ENCODE measurements at places on chromosomes 2 and 18.

DNA sequence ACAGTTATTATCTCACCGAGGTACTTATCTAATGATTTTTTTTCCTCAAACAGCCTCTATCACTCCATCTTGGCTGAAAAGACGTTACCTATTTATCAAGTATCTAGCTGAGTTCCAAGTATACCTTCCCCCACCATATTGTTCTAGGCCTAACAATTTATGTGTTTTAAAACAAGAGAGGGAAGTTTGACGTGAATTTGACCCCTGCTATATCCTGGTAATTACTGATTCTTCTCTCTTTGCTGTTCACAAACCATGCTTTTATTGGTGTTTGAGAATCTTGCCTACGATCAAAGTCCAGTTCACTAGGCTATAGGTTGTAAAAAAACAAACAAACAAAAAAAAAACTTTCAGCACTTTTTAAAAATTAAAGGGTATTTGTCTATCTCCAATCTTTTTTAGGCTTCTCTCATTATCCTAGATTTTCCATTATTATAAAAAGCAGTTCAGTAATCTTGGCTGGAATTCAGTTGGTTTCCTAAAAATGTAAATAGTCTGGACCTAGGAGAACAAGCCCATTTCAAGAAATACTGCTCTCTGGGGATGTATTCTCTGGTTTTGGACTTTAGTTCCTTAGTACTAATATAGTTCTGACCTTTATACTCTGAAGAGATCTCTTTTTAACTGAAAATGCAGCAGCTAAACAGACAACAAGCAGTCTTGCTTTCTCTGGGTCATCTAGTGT is 505.4 kb downstream of the CPS1 start:
- no peaks in the 10 kb centered on the region for H3K36me3 ChIP-seq
- no peaks in the 10 kb centered on the region for H3K4me1 ChIP-seq
- H3K27ac ChIP-seq, result no peak overlapping the region

DNA sequence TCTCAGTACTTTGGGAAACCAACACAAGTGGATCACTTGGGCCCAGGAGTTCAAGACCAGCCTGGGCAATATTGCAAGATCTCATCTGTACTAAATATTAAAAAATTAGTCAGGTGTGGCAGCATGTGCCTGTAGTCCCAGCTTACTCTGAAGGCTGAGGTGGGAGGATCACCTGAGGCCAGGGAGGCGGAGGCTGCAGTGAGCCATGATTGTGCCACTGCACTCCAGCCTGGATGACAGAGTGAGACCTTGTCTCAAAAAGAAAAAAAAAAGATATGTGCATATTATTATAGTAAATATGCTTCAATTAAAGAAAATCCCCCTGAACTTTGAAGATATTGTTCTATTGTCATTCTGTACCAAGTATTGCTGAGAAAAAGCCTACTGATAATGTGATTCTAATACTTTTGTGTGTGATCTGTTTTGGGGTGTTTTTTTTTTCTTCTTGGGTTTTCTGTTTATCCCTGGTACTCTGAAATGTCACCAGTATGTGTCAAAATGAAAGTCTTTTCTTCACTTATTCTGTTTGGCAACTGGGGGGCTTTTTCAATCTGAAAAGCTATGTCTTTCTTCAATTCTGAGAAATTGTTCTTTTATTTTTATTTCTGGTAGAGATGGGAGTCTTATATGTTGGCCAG is 13.2 kb downstream of the NEURL3 start:
- no peaks in the 10 kb centered on the region for H3K4me1 ChIP-seq
- no peak for DNase-seq
- H3K27ac ChIP-seq, result no peak overlapping the region
- no peaks in the 10 kb centered on the region for H3K36me3 ChIP-seq
- H3K27me3 ChIP-seq, result no peaks in the 10 kb centered on the region
- H3K4me3 ChIP-seq, result no peak overlapping the region

DNA sequence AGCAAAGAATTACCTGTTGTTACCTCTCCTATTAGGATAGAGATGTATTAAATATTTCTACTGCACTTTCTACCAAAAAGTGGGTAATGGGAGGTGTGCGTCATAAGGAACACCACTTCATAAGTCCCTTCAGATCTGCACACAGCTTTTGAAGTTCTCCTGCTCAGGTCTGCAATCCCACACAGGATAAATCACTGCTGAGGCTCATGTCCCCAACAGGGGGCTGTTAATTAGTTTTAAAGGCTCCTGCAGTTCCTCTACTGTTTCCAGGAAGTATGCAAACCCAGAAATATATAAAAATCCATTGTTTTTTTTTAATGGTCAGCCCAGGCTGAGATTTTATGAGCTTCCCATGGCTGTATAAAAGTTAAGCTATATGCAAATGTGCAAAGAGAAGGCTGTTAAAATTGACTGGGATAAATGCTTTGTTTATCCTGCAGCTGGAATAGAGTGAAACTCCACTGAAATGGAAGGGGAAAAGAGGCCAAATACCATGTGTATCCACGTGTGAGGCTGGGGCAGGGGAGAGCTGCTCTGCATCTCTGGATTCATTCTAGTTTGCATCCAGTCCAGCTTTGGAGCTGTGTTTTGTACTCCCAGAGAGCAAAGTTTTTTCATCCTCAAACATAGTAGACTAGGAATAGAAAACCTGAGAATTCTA is 903.7 kb downstream of the TDRD15 start:
- no peaks in the 10 kb centered on the region for H3K36me3 ChIP-seq
- no peak for DNase-seq
- no peak overlapping the region for H3K27ac ChIP-seq
- no peaks in the 10 kb centered on the region for H3K27me3 ChIP-seq

GRCh38 chr2:19577723-19578122 is 219.3 kb upstream of the OSR1 start:
- H3K4me3 ChIP-seq, result no peak overlapping the region
- H3K27me3 ChIP-seq, result no peaks in the 10 kb centered on the region
- H3K36me3 ChIP-seq, result no peaks in the 10 kb centered on the region
- H3K4me1 ChIP-seq, result peaks cover 43% of the 10 kb centered on the region
- DNase-seq, result no peak

DNA sequence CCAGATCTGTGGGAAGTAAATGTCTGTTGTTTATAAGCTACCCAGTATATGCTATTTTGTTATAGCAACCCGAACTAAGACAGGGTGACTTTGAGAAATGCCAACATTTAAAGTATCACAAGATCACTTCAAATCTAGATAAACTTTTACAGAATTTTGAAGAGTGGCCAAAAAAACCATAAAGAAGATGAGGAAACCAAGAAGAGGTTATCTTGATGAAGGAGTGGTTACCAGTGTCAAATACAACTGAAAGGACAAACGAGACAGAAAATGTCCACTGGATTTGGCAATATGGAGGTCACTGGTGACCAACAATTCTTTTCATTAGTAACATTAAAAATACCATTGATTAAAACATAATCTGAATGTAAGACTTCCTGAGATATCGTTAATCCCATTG is 235.7 kb downstream of the DYM start:
- no peaks in the 10 kb centered on the region for H3K27me3 ChIP-seq
- no peak overlapping the region for H3K27ac ChIP-seq
- DNase-seq, result no peak
- H3K4me3 ChIP-seq, result no peak overlapping the region

GRCh38 chr18:23811176-23811575 is 121.9 kb downstream of the LAMA3 start:
- H3K4me3 ChIP-seq, result no peak overlapping the region
- no peak overlapping the region for H3K27ac ChIP-seq
- H3K27me3 ChIP-seq, result no peaks in the 10 kb centered on the region
- DNase-seq, result no peak

GRCh38 chr2:25570161-25570845 is 103.1 kb downstream of the DTNB start:
- H3K4me1 ChIP-seq, result no peaks in the 10 kb centered on the region
- 0 out of 2 replicates have a peak, but pooled peaks cover 4% of the 10 kb centered on the region for H3K36me3 ChIP-seq
- H3K27ac ChIP-seq, result no peak overlapping the region
- H3K4me3 ChIP-seq, result no peak overlapping the region

DNA sequence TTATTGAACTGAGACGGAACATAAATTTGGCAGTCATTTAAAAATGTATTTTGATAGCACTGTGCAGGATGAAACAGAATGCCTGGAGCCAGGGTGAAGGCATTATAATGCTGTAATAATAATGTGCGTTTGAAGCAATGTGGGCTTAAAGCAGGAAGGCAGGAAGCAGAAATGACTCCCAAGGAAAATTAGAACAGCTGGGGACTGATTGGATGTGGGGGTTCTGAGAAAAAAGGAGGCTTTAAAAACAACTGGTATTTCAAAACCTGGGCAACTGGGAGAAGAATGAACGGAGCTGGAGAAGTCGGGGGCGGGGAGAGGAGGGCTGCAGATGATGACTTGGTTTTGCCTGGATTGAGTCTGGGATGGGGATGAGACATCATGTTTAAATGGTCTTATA is 12.6 kb downstream of the FAM124B start:
- H3K27me3 ChIP-seq, result no peaks in the 10 kb centered on the region
- H3K27ac ChIP-seq, result no peak overlapping the region
- no peaks in the 10 kb centered on the region for H3K4me1 ChIP-seq
- no peaks in the 10 kb centered on the region for H3K36me3 ChIP-seq
- no peak for DNase-seq

DNA sequence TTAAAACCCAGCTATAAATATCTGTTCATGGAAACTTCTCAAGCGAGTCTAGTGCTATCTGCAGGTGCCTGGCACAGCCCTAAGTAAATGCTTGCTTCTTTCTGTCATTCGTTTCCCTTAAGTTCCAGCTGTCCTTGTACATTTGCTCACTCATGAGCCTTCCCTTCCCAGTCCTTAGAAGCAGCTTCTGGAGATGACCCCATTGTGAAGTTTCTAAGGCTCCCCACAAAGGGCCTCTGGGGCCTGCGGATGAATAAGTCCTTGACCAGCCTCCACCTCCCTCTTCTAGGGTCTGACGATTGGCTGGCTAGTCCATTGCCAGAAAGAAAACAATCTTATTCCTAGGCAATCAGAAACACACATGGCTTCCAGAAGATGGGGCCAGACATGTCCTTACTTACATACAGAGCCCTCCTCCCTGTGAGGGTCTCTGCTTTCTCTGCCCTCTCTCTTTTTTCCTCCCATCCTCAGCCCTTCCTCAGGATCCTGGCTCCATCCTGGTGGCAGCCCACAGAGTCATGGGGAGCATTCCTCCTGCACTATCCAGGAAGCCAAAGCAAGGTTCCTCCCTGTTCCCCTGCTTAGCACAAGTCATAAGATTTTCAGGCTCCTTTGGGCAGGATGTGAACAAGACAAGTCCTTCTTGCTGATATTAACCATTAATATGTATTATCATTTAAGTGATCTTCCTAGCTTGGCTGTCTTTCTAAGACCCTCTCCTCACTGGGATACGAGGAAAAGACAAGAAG is 87.3 kb downstream of the TNFRSF11A start:
- H3K27ac ChIP-seq, result no peak overlapping the region
- no peaks in the 10 kb centered on the region for H3K4me1 ChIP-seq
- DNase-seq, result no peak

GRCh38 chr2:227482638-227483340 is 10.8 kb downstream of the AGFG1 start:
- no peaks in the 10 kb centered on the region for H3K27me3 ChIP-seq
- H3K4me3 ChIP-seq, result no peak overlapping the region
- no peak for DNase-seq
- H3K36me3 ChIP-seq, result no peaks in the 10 kb centered on the region

GRCh38 chr2:100910111-100910510 is 90.2 kb downstream of the NPAS2 start:
- no peak for DNase-seq
- H3K27me3 ChIP-seq, result no peaks in the 10 kb centered on the region
- no peak overlapping the region for H3K27ac ChIP-seq
- H3K36me3 ChIP-seq, result peaks cover 13% of the 10 kb centered on the region
- no peak overlapping the region for H3K4me3 ChIP-seq
- no peaks in the 10 kb centered on the region for H3K4me1 ChIP-seq

- H3K4me1 ChIP-seq, result peaks cover 12% of the 10 kb centered on the region
- H3K27ac ChIP-seq, result peak overlapping the region; percentile 26
- H3K4me3 ChIP-seq, result no peak overlapping the region
- H3K36me3 ChIP-seq, result no peaks in the 10 kb centered on the region
- H3K27me3 ChIP-seq, result no peaks in the 10 kb centered on the region
Observed at GRCh38 chr2:55148269-55148668, 83.8 kb downstream of the CLHC1 start.

DNA sequence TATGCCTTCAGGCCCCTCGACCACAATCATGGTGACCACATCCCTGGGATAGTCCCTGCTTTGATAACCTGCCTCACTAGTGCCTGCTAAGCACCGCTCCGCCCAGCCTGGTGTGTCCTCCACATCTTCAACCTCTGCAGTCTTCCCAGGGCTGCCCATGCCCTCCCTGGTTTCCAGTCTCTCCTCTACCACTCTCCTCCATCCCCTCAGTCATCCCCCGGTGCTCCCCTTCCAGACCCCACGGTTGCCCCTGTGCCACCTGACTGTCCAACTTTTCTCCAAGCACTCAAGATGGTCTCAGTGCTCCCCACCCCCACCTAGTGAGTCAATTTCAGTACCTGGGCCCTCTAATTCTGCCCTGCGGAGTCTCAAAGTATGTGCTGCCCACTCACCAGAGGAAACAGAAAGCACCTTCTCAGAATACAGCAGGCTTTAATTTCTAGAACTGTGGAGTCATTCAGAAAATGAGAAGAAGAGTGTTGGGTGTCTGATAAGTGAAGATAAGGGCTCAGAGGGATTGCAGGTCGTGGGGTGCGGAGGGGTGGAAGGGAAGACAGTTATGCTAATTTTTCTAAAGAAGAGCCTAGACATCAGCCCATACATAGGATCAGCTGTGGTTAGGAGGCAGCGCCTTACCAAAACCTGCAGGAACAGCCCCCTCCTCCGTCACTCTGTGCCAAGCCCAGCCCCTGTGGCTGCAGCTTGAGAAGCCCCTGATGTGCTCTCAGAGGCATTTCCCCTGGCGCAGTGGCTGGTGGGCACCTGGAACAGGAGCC is 53.6 kb upstream of the CAB39 start:
- no peak for DNase-seq
- H3K4me1 ChIP-seq, result no peaks in the 10 kb centered on the region
- no peak overlapping the region for H3K27ac ChIP-seq
- H3K4me3 ChIP-seq, result no peak overlapping the region

- H3K27me3 ChIP-seq, result peaks cover 33% of the 10 kb centered on the region
- H3K4me1 ChIP-seq, result no peaks in the 10 kb centered on the region
- H3K27ac ChIP-seq, result no peak overlapping the region
Observed at GRCh38 chr18:34970106-34970505, 71.1 kb upstream of the MAPRE2 start.

GRCh38 chr2:29516767-29517166 is 401.6 kb downstream of the CLIP4 start:
- no peak overlapping the region for H3K4me3 ChIP-seq
- no peaks in the 10 kb centered on the region for H3K36me3 ChIP-seq
- no peak overlapping the region for H3K27ac ChIP-seq
- H3K27me3 ChIP-seq, result no peaks in the 10 kb centered on the region
- no peak for DNase-seq

GRCh38 chr2:18924886-18925285 is 335.5 kb upstream of the NT5C1B start:
- H3K36me3 ChIP-seq, result no peaks in the 10 kb centered on the region
- H3K4me3 ChIP-seq, result no peak overlapping the region
- H3K27ac ChIP-seq, result no peak overlapping the region
- DNase-seq, result no peak

Data from RWPE2 (cell line).